ENCODE measurements at places on chromosomes 7 and 10.

DNA sequence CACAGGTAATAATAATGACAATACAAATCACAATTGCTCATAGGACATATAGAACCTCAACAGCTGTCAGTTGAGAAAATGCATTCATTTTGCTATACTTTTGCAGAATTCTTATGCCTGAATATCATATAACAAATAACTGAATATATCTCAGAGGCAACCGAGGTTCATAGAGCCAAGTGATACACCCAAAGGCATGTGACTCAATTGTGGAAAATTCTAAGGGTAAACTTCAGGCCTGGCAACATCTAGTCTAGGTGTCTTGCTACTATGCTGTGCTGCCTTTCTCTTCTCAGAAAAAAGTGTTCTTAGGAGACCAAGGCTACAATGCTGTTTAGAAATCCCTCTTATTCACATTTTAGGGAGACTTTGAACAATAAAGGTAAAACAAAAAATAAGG is 270.7 kb downstream of the BAMBI start:
- DNase-seq: no peak

DNA sequence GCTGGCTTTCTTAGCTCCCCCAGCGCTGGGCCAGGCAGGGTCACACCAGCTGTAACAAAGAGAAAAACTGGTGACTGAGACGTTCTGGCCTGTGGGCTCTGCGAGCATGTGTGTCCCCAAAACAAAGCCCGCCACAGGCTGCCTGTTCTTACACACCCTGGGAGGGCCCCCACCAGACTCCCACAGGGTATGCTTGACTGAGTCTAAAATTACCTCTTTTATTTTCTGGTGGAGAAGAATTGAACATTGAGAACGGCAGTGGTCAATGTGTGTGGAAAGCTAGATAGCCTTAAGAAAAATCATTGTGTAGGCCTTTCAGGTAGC is 808 bp downstream of the C10orf71 start:
- no peak for DNase-seq

DNA sequence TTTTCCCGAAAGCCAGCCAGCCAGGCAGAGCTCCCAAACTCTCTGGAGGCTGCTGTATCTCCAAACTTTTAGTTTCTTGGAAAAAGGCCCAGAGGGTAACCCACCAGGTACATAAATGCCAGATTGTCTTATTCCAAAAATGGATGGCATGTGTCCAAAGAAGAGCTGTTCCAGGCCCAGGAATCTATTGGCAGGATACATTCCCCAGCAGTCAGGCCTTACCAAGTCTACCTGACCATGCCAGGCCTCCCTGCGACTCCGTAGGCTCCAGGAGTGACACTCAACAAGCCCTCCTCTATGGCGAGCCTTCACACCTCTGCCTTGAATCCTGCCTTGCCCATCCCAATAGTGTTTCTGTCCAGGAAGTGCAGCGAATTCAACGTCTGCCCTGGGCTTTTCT is 95.6 kb downstream of the GRB10 start:
- no peak for DNase-seq

DNA sequence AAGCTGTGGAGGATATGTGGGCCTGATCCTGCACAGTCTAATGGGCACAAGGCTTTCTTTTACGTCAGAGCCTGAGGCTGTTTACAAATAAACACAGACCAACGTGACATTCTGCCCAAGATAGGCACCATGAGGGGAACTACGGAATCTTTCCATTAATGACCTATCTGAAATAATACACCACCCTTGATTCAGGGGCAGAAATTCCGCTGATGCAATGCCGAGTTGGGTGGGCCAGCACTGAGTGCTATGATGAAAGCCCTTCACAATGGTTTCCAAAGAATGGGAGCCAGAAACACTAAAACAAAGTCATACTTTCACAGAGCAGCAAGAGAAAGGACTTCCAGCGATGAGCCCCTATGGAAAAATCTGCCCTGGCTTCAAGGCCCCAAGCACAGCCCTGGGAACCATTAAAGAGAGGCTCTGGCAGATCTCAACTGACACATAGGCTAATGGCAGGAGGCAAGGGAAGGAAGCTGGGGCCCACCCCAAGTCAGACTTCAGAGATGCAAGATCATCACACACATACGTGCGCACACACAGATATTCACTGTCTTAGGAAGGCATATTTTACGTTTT is 72.2 kb upstream of the DLX6 start:
- no peak for DNase-seq

- peak; percentile 72 for DNase-seq
Measured at GRCh38 chr10:62817766-62818425, 1.7 kb upstream of the EGR2 start.

DNA sequence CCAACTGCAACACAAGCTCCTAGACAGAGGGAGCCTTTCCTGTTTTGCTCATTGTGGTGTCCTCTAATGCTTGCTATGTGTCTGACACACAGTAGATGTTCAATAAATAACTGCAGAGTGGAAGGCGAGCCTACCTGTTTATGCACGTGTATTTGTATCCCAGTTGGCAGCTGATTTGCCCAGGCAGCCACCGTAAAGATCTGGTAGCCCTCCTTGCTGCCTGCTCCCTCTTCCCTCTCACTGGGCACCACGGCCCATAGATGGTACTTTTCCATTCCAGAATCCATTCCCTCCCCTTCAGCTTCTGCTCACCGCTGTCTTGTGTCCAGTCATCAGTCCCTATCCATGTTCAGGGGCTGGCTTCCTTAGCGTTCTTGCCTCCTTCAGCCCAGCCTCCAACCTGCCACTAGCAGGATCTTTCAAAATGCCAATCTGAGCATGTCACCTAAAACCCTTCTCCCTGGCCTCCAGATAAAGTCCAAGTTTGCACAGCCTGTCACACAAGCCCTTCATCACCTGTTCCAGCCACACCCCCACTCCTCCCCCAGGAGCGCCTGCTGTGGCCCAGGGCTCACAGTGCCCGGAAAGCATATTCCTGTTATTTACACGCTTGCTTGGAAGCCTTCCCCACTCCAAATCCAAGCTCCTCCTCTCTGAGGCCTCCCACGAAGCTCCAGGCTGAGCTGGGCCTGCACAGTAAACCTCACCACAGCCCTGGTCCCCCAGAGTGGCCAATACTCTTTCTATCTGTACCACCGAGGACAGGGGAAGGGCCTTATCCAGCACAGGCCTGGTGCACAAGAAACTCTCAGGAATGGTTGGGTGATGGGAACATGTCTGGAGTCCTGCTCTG is 21.0 kb downstream of the ZCCHC24 start:
- DNase-seq: no peak

DNA sequence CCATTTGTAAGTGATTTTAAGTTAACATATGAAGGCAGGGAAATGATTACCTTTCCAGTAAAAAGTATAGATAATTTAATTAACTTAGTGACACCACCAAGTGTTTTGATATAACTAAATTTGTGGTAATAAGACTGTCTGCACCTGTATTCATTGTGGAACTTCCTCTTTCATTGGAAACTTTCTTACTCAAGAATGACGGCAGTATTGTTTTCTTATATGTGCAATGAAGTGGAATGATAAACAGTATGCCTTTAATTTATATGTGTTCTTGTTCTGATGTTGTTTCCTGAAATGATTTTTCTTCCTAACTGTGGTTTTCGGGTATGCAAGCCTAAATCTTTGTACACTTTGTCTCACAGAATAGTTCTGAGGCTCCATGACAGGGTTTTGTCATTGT is 46.4 kb downstream of the CASD1 start:
- DNase-seq: peak; percentile 20

DNA sequence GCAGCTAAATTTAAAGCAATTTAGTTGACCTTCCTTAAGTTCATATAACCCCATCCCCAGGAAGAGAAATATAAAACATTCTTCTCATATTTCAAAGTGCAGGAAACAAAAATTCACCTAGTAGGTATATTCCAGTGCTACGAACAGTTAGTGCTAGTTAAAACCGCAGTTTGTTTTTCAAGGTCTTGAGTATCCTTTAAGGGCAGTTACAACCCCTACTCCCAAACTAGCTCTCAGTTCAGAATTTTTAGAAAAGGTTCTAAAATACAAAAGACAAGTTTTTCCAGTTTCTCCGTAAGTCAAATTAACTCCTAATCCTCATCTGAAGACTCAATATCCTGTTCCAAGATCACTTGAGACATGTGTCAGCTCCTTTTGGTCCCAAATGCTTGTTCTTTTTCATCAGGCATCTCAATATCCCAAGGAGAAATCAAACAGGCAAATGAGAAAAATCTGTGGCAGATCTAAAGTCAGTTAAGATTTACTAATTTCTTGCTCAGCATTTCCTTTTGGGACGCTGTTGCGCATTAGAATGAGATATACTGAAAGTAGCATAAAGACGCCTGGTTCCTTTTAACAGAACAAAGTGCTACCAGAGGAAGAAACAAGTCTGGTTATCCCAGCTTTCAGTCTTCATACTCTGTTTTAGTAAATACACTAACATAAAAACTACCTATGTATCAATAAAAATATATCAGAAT is 51.8 kb downstream of the ARHGAP12 start:
- no peak for DNase-seq

DNA sequence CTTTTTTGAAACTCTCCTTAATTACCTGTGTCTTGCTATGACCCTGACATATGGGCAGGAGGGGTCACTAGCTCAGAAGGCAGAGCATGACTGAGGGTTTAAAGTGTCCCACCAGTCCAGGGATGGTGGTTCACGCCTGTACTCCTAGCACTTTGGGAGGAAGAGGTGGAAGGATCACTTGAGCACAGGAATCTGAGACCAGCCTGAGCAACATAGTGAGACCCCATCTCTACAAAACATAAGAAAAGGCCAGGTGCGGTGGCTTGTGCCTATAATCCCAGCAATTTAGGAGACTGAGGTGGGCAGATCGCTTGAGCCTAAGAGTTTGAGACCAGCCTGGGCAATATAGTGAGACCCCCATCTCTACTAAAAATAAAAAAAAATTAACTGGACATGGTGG is 133.8 kb downstream of the TMEM178B start:
- no peak for DNase-seq

GRCh38 chr7:139687211-139687954 is 90.4 kb downstream of the HIPK2 start:
- DNase-seq: no peak

- no peak for DNase-seq
Measured at GRCh38 chr7:6350433-6351058, 78.1 kb upstream of the CYTH3 start.

GRCh38 chr7:98500764-98501163 is 99.9 kb upstream of the BAIAP2L1 start:
- no peak for DNase-seq

DNA sequence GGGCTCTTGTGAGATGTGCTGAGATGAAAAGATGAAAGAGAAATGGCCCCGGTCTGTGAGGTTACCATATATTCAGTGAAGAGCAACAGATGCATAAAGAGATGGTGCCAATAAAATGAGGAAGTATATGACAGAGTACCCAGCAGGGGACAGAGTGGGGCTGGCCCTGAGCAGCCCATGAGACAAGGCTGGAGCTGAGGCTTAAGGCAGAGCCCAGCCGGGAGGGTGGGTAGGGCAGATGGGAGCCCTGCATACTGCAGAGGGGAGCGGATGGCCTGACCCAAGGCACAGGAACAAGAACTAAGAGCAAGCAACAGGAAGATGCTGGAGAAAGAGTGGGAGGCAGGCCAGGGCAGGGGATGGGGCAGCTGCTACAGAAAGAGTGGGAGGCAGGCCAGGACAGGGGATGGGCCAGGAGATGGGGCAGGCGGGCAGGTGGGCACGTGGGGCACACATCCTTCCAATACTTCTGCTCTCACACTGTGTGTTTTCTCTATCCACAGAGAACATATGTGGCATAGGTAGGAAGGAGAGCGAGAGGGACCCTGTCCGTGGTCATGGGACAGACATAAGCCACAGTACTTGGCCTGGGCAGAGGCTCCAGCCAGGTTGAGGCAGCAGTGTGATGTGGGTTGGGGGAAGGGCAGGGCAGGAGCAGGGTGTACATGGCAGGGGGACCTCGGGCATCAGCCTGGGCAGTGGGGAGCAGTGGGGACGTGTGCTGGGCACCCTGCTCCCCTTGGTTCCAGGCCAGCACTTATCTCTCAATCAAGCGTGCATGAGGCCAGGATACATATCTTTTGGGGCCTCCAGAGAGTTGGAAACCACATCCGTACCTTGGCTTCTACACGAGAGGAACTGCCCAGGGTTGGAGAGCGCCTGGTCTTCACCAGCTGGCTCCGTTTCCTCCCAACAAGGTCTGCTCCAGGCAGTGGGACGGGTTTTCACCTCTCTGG is 91.6 kb upstream of the IKZF1 start:
- peak; percentile 96 for DNase-seq

GRCh38 chr10:11884706-11885423 is 61.7 kb downstream of the PROSER2 start:
- DNase-seq: no peak

GRCh38 chr7:44617225-44617890 is 10.9 kb downstream of the OGDH start:
- no peak for DNase-seq
